AG04450 (cell line): ENCODE measurements at places on chromosomes 1 and 21.

DNA sequence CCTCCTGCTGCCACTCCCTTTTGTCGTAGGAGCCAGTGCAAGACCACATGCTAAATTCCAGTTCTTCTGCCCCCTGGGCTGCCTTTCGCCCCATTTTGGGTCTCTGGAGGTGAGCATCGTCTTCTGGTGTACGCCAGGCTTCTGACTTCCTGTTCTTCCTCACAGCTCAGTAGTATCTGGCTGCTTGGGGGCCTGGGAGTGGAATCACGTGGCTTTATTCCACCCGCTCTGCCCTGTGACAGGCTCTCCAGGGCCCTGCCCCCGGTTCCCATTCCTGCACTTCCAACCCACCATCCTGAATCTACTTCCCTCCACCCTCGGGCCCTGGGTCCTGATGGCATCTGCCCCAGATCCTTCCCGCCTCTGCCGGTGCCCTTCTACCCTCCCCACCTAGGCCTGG lies 3.6 kb downstream of the NFASC start:
- DNase-seq, result no peak

- DNase-seq, result no peak
Measured at GRCh38 chr1:186297439-186298045, 77.5 kb downstream of the TPR start.

- no peak for DNase-seq
Measured at GRCh38 chr1:225762002-225762441, 15.6 kb upstream of the SRP9 start.

DNA sequence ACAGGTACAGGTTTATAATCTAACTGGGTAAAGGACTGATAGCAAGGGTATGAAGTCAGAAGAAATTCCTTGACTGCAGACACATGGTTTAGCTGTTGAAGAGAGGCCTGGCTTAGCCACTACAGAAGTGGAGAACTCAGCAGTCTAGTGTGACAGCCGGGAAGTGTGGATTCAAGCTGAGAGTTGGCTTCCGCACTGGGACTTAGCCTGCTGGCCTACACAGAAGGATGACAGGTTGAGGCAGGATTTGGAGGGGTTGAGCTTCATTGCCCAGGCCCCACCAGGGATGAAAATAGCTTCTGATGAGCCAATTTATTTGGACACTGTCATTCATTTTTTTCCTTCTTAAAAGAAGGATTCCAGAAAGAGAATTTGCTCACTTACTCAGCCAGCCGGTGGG lies 284.4 kb downstream of the PCP4 start:
- DNase-seq, result no peak

- DNase-seq, result no peak
Measured at GRCh38 chr1:157363660-157364140, 188.6 kb downstream of the FCRL5 start.

- DNase-seq, result no peak
Measured at GRCh38 chr1:198676253-198676652, 37.4 kb downstream of the PTPRC start.

GRCh38 chr1:14426854-14427253 lies 171.6 kb upstream of the KAZN start:
- no peak for DNase-seq

- DNase-seq, result no peak
Measured at GRCh38 chr1:22117238-22117637, 25.7 kb downstream of the WNT4 start.

DNA sequence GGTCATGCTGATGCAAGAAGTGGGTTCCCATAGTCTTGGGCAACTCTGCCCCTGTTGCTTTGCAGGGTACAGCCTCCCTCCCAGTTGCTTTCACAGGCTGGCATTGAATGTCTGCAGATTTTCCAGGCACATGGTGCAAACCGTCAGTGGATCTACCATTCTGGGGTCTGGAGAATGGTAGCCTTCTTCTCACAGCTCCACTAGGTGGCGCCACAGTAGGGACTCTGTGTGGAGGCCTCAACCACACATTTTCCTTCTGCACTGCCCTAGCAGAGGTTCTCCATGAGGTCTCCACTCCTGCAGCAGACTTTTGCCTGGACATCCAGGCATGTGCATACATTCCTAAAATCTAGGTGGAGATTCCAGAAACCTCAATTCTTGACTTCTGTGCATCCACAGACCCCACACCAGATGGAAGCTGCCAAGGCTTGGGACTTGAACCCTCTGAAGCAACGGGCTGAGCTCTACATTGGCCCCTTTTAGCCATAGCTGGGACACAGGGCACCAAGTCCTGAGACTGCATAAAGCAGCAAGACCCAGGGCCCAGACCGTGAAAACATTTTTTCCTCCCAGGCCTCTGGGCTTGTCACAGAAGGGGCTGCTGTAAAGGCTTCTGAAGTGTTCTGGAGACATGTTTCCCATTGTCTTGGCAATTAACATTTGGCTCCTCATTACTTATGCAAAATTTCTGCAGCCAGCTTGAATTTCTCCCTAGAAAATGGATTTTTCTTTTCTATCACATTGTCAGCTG lies 466.2 kb upstream of the PBX1 start:
- no peak for DNase-seq

- DNase-seq, result no peak
Measured at GRCh38 chr1:27136998-27137542, 17.9 kb downstream of the SLC9A1 start.

GRCh38 chr1:229298887-229299503 lies 28.1 kb downstream of the RAB4A start:
- no peak for DNase-seq

DNA sequence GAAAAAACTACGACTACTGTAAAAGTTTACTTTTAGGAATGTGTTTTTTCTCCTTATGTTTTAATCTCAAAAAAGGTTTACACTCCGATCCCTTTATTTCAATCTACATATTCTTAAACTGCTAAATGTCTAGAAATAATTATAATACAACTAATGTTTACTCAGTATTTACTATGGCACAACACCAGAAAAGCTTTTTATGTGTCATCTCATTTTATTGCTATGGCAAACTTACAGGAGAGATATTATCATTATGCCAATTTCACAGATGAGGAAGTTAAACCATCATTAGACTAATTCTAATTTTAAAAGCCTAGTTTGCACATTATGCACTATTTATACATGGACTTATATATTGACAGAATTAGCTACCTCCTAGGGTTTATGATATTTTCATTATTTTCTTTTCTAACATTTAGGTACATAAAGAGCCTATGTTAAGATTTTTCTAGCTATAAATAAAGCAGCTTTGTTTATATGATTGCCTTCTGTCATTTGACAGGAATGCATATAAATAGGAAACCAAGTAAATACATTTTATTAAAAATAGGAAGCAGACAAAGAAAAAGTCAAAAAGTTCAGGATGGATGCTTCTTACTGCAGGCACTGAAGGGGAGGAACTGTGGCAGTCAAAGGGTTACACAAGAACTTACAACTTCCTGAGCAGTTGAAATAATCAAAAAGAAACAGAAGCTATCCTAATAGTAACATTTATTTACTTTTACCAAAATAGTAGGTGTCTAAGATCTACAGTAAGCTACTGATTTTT lies 442.4 kb downstream of the LTN1 start:
- DNase-seq, result no peak

DNA sequence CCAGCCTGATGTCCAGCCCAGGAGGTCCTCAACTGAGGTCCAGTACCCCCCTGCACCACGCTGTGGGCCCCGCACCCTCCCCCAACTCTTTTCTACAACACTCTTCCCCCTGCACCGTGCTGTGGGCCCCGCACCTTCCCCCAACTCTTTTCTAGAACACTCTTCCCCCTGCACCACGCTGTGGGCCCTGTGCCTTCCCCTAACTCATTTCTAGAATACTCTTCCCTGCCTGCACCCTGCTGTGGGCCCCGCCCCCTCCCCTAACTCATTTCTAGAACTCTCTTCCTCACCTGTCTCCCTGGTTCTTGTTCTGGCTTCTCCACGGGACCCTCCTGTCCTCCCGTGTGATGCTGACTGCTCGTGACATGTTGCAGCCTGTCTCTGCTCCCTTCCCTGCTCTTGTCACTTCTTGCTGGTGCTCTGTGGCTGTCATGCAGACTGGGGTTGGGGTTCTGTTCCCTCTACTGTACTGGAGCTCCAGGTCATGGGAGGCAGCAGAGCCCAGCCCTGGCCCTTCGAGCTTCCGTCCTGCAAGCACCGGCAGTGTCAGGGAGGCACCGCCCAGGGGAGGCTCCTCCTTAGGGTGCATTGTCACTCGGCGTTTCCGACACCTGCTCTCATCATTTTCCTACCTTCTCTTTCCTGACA lies 160.1 kb upstream of the COL6A1 start:
- no peak for DNase-seq

DNA sequence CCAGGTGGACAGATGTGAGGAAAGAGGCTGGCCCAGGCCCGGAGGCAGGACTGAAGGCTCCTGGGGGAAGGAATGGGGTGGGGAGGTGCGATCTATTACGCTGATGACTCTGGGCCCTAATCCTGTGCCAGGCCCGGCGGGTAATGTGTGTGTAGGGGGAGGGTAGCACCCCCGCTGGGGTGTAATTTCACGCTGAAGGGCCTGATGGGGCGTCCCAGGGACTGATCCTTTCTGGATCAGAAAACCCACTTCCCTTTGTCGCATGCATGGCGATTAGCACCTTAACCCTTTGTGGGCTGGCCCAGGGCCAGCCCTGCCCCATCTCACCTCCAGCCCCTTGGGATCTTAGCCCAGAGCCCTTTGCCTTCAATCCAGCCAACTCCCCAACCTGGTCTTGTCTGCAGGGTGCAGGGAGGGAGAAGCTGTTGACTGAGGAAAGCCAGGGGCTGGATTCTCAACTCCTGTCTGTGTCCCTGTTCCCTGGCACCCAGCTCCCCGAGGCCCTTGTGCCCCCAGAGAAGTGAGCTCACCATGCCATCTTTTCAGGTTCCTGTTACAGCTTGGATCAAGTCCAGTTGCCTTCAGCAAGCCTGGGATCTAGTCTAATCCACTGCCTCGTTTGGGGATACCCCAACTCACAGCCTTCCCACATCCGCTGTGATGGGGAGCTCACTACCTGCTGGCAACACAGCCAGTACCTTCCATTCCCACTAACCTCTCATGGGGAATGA lies 26.0 kb downstream of the KNCN start:
- DNase-seq, result no peak

GRCh38 chr1:240293706-240294105 lies 202.0 kb downstream of the FMN2 start:
- no peak for DNase-seq

- no peak for DNase-seq
Measured at GRCh38 chr1:101664726-101665125, 332.0 kb downstream of the OLFM3 start.

DNA sequence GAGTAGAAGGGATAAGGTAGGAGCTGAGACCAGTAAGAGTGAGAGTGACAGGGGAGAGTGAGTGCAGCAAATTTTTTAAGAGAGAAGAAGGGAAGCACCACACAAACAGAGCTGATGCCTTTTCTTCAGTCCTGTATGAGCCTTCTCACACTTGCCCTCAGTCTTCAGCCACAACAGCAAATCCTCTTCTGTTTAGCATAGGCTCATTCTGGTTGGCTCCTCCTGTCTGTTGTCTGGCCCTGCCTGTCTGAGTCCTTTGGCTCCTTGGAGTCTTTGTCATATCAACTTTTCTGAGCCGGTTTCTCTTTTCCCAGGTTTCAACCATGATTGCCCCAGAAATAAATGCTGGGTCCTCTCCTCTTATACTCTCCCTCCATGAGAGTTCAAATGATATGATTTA lies 12.7 kb upstream of the CASQ1 start:
- no peak for DNase-seq

DNA sequence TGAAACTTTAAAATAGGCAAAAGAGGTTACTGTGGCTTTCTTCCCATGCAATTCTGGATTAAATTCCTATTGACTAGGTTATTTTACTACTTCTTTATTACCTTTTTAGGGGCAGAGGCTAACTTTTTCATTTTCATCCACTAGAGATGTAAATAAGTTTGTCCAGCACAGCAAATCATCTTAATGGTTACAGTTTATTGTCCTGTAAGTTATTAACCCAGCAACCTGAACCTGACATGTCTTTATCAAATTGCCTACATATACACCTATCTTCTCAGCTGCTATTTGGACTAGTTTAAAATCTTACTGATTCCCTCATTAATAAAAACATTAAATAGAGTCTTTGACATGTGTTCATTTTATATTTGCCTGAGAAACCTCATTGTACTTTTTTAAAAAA lies 6.9 kb upstream of the SCYL3 start:
- no peak for DNase-seq

DNA sequence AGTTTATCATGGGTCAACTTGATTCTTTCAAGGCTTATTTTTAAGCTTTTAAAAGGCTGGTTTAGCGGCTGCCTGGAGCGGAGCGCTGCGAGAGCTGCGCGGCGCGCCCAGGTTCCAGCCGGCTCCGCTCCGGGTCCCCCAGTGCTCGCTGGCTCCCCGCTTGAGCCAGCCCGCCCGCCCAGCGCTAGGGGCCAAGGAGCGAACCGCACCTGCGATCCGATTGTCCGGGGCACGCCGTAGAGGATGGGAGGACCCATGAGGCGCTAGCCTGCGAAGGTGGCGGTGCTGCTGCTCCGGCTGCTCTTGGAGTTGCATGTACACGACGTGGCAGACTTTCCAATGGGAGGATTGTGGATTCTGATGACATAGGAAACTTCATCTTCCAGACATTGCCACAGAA lies 9.9 kb upstream of the CFHR4 start:
- DNase-seq, result no peak

DNA sequence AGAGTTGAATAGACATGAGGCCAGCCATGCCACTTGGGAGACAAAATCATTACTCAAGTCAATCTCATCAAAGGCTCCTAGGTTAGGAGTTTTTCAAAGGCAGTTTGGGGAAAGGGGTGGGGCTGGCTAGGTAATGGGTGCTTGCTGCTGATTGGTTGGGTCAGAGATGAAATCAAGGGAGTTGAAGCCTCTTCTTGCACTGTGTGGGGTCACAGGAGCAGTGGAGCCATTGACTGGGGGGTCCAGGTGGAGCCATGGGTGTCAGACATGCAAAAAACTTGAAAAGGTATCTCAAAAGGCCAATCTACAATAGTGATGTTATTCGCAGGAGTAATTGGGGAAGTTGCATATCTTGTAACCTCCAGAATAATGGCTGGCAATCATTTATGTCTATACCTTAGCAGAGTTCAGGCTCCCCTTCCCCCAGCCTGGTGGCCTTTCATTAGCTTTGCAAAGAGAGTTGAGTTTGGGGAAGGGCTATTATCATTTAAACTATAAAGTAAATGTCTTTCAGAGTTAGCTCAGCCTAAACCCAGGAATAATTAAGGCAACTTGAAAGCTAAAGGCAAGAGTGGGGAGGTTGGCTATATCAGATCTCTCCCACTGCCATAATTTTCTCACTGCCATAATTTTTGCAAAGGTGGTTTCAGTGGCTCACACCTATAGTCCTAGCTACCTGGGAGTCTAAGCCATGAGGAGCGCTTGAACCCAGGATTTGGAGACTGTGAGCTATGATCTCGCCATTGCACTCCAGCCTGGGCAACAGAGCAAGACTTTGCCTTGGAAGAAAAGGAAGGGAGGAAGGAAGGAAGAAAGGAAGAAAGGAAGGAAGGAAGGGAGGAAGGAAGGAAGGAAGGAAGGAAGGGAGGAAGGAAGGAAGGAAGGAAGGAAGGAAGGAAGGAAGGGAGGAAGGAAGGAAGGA lies 7.8 kb upstream of the PINK1 start:
- DNase-seq, result no peak

DNA sequence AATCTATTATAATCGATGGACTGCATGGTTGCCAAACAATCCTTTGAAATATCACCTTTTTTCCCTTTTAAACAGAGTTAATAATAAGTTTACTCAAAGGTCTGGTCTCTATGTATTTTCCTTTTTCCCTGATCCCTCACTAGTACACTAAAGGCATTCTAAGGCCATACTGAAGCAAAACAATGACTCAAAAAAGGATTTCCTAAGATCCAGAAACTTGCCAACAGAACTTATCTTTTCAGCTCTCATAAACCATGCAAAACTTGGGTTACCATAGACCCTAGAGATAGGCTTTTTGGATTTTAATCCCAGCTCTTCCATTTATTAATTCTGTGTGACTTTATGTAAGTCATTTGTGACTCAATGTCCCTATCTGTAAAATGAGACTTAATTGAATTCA lies 77.1 kb downstream of the IFI44 start:
- DNase-seq, result no peak
